ENCODE measurements at places on chromosomes 3 and 15. TPM values are rescaled to one million over a fixed set of nuclear protein-coding genes. Genes with fewer than 3 reads are reported as not detected.

CD86 gene
- not detected for total RNA-seq

PATL2 gene
- 1.4 TPM for total RNA-seq

UBAP1L gene
- 0.95 TPM for total RNA-seq

GRM7 gene
- not detected for total RNA-seq

MED12L gene
- total RNA-seq = 0.09 TPM

DGKG gene
- 2.5 TPM for total RNA-seq

MASP1 gene
- 15.3 TPM for total RNA-seq

OR5K2 gene
- not detected for total RNA-seq

ITIH4 gene
- total RNA-seq = 1.7 TPM
